Neural progenitor cell (in vitro differentiated cells): ENCODE measurements at places on chromosomes 1 and 21.
A peak's percentile ranks its signal among the peaks of the same experiment; 100 is the strongest.

- DNase-seq, result no peak
Measured at GRCh38 chr1:159473335-159473734, 33.8 kb downstream of the OR10J1 start.

GRCh38 chr1:7698641-7699040, 72.5 kb upstream of the VAMP3 start:
- no peak for DNase-seq

DNA sequence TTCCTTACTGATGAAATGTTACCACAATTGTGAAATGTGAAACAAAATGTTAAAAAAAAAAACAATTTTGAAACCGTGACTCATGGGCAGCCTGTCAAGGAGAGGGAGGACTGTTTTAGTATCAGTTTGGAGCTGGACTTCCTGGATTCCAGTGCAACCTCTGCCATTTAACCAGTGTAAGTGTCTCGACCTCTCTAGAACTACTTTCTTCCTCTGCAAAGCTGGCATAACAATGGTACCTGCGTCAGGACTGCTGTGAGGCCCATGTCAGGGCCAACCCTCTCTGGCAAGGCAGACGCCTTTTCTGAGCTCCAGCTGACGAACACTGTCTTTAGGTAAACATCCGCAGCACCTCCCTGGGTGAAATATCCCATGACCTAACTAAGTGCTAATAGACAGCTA, 20.9 kb downstream of the URB1 start:
- no peak for DNase-seq

GRCh38 chr1:248288391-248288790, 10.6 kb upstream of the OR2T33 start:
- no peak for DNase-seq

- DNase-seq, result no peak
Measured at GRCh38 chr1:115240297-115240696, 97.8 kb downstream of the NGF start.

- DNase-seq, result no peak
Measured at GRCh38 chr1:181318858-181319235, 164.5 kb upstream of the CACNA1E start.

GRCh38 chr1:7346600-7347570, 424.2 kb upstream of the VAMP3 start:
- no peak for DNase-seq

DNA sequence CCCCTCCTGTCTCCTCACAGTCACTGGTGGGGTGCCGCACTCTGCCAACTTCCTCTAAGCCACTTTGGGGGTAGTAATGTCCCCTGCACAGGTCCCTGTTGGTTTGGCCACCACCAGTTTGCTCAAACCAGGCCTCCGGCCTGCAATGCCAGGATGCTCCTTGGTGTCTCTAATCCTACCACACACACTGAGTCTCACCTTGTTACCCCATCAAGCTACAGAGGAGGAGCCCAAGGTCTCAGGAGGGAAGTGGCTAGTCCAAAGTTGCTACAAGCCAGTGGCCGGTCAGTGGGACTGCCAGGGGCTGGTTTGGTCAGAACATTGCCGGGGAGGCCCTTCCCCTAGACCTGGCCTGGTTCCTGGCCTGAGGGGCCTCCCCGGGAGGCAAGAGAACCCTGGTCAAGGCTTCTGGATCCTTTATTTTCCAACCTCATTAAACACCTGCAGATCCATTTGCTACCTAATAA, 21.5 kb upstream of the LRP8 start:
- DNase-seq, result no peak

DNA sequence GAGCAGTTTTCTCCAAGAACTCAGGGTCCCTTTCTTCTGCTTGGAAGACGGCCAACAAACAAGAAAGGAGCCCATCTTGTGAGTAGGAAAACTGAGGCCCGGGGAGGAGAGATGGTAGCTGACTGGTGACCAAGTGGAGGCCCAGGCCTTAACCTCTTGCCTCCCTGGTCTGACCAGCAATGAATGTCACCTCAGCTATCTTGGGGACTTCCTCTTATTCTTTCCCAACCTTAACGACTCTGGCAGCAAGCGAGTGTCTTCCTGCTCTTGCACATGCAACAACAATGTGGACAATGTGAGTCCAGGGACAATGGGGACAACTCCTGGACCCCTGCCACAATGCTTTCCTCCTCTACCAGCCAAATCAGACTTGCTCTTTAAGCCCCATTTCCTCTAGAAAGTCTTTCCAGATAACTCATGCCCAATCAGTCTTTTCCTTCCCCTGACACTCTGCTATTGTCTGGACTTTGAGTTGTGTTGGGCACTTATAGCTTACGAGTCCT, 12.6 kb downstream of the HSPG2 start:
- DNase-seq, result no peak

GRCh38 chr1:94755675-94756074, 64.5 kb upstream of the SLC44A3 start:
- DNase-seq, result no peak

DNA sequence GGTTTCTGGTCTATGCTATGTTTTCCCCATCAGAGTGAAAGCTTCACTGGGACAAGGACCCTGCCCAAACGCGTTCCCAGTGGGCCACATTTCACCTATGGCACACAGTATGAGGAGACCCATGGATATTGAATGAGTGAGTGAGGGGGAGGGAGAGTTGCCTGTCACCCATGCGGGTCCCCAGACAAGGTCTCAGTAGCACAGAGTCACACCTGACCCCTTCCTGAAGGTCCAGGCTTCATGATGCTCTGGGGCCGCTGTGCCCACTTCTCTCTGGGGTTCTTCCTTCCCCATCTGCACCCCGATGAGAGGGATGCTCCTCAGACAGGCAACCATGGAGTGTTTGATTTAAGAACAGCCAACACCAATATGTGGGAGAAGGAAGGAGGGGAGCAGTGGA, 72.3 kb upstream of the CSF3R start:
- DNase-seq, result no peak

DNA sequence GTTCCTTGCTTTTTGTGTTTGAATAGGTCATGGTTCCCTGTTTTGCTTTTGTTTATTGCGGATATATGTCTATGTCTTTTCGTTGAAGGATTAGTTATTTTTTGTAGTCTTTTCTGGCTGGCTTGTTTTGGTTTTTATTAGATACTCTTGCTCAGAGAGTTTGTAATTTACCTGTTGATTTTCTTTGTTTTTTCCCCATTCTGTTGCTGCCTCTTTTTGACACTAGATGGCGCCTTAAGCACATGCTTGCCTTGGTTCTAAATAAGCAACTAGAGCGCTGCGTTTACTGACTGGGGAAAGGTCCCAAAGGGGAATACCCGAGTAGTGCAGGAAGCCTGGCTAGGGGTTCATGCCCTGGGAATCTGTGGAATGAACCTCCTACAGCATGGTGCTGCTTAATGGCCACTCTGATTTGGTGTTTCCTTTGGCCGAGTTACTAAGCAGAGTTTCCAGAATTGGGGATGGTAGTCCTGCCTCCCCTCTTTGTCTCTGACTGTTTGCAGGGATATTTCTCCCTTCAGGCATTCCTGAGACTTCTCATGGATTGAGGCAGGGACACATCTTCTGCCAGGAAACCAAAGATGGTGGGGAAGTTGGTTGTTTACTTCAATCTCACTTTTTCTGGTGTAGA, 143.2 kb downstream of the PTPRU start:
- peak; percentile 72 for DNase-seq

DNA sequence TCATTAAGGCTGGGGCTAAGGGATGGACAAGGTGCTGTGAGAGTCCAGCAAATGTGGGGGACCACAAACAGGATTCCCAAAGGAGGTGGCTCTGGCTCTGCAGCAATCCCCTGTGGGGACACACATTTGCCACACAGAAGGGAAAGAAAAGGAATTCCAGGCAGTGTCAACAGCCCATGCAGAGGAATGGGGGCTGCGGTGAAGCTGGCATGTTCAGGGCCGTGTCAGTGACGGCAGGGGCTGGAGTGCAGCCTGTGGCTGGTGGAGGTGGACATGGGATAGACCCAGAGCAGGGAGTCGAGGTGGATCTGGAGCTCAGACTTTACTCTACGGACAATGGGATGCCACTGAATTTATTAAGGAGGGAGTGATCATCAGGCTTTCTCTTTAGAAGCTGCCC, 183.2 kb downstream of the TRABD2B start:
- DNase-seq, result no peak

- DNase-seq, result no peak
Measured at GRCh38 chr1:119347858-119348257, 20.7 kb upstream of the HAO2 start.

DNA sequence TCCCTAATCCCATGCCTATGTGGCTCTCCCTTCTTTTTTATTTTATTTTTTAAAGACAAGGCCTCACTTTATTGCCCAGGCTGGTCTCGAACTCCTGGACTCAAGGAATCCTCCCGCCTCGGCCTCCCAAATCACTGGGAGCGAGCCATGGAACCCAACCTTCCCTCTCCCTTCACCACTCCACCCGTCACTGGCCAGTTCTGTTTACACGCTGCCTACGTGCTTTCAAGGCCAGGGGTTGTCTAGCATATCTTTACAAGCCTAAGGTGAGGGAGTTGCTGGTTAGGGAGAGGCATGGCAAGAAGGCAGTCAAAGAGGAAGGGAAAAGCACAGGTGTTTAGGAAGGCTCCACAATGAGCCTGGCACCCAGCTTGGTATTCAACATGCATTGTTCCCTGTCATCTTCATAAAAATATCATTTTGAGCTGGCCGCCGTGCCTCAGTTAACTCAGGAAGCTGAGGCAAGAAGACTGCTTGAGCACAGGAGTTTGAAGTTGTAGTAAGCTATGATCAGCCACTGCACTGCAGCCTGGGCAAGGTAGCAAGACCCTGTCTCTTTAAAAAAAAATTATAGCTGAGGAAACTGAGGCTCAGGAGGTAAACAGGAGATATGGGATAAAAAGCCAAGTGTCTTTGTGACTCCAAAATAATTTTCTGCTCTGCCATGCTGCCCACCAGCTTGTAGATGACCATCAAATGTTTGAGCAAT, 1.1 kb downstream of the RHBDL2 start:
- DNase-seq, result no peak

DNA sequence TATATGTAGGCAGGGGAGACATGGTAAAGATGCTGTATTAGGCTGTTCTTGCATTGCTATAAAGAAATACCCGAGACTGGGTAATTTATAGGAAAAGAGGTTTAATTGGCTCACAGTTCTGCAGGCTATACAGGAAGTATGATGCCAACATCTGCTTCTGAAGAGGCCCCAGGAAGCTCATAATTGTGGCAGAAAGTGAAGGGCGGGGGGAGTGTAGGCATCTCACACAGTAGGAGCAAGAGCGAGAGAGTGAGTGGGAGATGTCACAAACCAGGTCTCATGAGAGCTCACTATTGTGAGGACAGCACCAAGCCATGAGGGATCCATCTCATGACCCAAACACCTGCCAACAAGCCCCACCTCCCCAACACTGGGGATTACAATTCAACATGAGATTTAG, 21.1 kb downstream of the MAN1A2 start:
- no peak for DNase-seq

DNA sequence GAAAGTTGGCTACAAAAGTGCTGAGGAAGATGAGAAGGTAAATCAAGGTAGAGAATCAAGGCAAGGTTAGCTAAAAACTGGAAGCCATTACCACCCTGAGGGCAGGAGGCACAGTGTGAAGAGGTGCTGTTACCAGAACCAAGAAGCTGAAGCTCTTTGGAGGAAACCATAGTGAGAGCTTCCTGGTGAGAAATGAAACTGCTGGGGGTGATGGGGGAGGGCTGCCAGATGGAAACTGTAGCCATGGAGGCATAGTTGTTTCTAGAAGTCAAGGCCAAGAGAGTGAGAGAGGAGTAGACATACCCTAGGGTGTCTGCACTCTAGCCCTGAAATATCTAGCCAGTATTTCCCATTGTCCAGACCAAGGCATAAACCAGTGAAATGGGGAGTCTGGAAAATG, 28.7 kb downstream of the IFI44 start:
- DNase-seq, result no peak

DNA sequence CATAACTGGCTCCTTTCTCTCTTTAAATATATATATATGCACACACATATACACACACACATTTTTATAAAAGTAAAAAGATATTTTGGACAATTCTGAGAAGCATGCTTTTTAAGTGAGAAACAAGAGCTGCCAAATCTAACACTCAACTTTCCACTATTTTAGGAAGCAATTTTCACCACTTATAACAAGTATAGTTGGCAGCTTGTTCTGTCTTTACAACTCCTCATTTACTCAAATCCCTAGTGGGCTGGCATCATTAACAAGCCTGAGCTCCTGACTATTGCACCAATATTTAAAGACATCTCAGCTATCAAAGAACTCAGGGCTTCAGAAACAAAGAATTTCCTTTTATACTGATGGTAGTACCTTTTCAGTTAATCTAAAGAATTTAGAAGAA, 76.6 kb downstream of the RAB3GAP2 start:
- no peak for DNase-seq

DNA sequence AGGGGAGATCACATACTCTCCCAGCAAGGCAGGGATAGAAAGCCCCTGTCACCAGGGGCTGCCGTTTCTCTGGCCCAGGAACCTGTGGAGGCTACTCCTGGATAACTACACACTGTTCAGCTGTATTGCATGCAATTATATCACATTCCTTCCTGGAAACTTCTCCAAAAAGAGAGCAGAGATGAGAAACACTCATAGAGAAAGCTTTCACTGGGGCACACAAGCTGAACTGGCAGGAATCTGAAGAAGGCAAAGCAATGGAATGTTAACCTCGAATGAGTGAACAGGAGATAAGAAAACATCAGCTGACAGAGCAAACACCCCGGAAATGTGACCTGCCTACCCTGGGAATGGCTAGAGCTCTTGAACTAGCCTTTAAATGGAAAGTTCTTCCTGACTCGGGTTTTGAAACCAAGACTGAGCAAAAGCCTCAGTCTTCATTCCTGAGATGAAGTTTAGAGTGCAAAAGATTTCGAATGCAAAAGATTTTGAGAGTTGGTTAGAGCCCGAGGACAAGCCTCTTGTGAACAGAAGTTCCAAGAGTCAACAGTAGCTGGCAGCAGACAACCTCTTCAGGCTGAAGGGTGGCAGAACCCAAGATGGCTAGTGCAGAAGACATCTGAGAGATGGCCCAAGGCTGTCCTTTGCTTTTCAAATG, 32.3 kb downstream of the CCN1 start:
- peak; percentile 33 for DNase-seq

GRCh38 chr1:87335175-87335884, 6.7 kb downstream of the LMO4 start:
- DNase-seq, result peak; percentile 73
